Thymus (tissue), 14 donors: ENCODE measurements at places on chromosomes 5 and 9. TPM values are rescaled to one million over a fixed set of nuclear protein-coding genes. Genes with fewer than 3 reads are reported as not detected.

PCDHGB1 gene
- total RNA-seq: 0.14 TPM

- DNase-seq: no peak
Observed at GRCh38 chr9:27632254-27632653, 59.0 kb upstream of the C9orf72 start.

IL5 gene
- total RNA-seq: not detected

- peak; percentile 93 for DNase-seq
Observed at GRCh38 chr9:131277910-131278701, 1.8 kb upstream of the FAM78A start.

GRCh38 chr9:85743275-85744128 is 1.7 kb upstream of the AGTPBP1 start:
- DNase-seq: no peak

- DNase-seq: no peak
Observed at GRCh38 chr5:122126756-122127321, 2.5 kb upstream of the ZNF474 start.

PRKAA1 gene
- 43.5 TPM for total RNA-seq

DNA sequence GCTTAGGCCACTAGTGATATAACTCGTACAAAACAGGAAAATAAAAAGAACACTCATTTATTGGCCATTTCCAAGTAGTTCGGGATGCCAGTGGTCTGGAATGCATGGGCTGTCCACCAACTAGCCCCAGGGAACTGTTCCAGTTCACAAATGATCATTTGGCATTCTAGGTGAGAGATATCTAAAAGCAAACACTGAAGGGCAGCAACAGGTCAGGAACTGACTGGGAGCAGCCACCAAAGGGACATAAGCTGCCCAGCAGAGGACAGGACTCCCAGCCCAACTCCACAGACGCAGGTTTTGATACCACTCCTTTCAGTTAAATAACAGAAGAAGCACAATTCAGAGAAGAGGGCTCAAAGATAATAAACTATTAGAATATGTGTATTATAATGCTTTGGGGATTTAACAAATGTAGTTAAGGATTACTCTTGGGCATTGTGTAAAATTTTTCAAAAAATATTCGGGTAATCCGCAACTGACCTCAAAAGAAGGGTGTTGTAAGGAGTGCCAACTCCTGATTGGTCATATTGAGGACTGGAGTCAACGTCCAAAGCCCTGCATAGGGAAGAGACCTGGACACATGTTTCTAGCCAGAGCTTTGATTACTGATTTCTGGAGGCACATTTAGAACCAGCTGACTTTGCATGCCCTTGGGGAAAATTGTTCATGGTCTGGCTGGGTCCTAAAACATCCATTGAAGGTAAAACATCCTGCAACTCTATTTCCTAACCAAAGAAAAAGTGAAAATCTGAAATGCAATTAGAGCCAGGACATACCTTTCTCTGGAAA is 320.0 kb downstream of the DNAH5 start:
- DNase-seq: no peak

DNA sequence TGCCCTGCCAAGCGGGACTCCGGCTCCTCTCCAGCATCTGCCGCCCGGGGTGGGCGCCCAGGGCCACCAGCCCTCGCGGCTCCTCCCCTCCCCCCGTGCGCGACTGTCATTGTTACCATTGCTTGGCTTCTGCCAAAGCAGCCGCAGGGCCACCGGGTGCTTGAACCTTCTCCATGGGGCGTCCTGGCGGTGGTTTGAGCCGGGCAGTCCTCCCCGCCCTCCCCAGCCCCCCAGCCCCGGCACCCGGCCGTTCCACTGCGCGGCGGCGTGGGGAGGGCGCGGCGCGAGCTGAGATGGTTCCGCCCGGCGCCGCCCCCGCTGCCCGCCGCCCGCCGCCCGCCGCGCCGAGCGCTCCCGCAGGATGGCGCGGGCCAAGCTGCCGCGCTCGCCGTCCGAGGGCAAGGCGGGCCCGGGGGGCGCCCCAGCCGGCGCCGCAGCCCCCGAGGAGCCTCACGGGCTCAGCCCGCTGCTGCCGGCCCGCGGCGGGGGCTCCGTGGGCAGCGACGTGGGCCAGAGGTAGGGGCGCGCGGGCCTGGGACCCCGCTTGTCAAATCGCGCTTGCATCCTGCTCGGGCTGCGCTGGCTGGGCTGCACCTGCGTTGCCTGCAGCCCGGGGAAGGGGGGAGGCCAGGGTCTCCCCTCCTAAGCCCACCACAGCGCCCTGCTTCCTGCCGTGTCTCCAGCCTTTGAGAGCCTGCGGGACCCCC is 34.4 kb downstream of the KCNT1 start:
- no peak for DNase-seq

GRCh38 chr9:3118081-3118480 is 274.2 kb upstream of the PUM3 start:
- no peak for DNase-seq

C9orf153 gene
- 0.19 TPM for total RNA-seq

SAPCD2 gene
- total RNA-seq: 6.3 TPM

SAXO1 gene
- 0.09 TPM for total RNA-seq

FAF2 gene
- 22.4 TPM for total RNA-seq

TAF1L gene
- total RNA-seq: not detected

ZDHHC21 gene
- 4.8 TPM for total RNA-seq
